ENCODE measurements at places on chromosomes 7 and 10. TPM values are rescaled to one million over a fixed set of nuclear protein-coding genes. Genes with fewer than 3 reads are reported as not detected.

The C10orf105 gene
- 0.49 TPM for total RNA-seq

The GDF10 gene
- total RNA-seq, result 1.7 TPM

The ANKRD1 gene
- total RNA-seq, result not detected

The CPA4 gene
- 8.8 TPM for total RNA-seq

The HOXA4 gene
- 0.98 TPM for total RNA-seq

The MSMB gene
- not detected for total RNA-seq

The CFAP69 gene
- total RNA-seq, result 2.7 TPM

GRCh38 chr7:140992422-140992821, 22.3 kb downstream of the MRPS33 start:
- DNase-seq, result no peak

- no peak for DNase-seq
Measured at GRCh38 chr7:11469028-11469745, 362.8 kb downstream of the THSD7A start.

DNA sequence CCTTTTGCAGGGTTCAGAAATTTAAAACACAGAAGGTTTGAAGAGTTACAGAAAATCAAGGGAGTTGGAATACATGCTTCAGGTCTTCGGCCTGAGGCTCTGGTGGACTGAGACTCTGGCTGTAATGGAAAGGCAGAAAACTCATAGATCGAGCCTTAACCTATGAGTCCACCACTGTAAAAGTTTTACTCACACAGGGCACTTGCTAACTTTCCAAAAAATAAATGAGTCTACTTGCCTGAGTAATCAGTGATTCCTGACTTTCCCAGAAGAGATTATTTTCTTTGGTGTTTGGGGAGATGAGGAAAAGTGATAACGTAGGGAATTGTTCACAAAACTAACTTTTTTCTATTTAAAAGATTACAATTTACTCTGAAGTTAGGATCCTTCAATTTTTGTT, 108.0 kb downstream of the MBL2 start:
- no peak for DNase-seq

DNA sequence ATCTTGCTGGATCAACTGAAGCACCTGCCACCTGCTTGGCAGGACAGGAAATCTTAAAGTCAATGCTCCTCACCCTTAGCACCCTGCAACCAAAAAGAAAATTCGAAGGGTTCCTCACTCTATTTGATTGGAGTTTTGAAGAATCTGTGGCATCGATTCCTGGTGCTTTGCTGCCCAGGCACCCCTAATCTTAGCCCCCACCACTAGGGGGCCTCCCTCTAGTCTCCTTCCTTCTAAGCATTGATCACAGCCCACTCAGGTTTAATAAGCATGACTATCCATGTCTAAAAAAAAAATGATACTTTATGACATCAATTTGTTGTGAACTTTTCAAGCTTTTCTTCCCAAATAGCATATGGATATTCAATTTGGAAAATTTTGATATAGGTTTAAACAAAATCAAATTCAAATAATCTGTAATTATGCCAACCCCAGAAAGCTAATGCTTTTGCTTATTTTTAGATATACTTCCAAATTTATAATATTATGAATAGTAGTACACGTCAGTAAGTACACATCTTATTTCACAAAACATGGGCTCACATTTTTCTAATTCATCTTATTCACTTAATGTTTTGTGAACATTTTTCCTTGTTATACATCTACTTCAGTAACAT, 45.3 kb downstream of the NRG3 start:
- DNase-seq, result no peak

- DNase-seq, result no peak
Measured at GRCh38 chr10:116311016-116311415, 13.2 kb upstream of the CCDC172 start.

DNA sequence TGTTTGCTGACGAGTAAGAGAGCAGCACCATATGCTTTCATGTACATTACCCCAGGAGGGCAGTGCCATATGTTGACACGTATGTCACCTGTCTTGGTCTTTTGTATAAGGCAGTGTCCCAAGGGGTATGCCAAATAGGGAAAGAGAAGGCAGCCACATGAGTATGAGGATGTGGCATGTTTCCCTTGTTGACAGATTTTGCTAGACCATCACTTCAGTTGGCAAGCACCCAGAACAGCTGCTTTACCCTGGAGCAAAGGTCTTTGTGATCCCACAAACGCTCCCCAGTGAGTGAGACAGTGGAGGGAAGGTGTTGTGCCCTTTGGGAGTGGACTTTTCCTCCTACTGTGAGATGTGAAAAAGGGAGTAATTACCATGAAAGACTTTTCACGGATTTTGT, 350.1 kb downstream of the ETV1 start:
- DNase-seq, result no peak

DNA sequence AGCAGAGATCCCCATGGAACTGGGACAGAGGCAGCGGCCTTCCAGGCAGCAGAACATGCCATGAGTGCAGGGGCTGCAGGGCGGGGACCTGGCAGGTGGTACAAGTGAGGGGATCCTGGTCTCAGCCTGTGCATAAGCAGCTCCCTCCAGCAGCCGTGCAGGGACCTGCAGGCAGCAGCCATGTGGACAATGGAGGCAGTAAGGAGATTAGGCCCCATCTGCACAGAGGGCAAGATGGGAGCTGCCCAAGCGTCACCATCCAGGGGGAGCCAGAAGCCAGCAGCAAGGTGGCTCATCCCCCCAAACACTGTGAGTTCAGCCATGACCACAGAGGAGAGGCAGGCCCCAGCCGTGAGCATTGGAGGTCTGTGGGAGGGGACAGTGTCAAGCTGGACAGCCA, 3.1 kb downstream of the DDC start:
- DNase-seq, result no peak

- DNase-seq, result peak; percentile 60
Measured at GRCh38 chr7:131011976-131012375, 278.0 kb upstream of the KLF14 start.

- no peak for DNase-seq
Measured at GRCh38 chr10:49010865-49011264, 71.2 kb upstream of the LRRC18 start.

DNA sequence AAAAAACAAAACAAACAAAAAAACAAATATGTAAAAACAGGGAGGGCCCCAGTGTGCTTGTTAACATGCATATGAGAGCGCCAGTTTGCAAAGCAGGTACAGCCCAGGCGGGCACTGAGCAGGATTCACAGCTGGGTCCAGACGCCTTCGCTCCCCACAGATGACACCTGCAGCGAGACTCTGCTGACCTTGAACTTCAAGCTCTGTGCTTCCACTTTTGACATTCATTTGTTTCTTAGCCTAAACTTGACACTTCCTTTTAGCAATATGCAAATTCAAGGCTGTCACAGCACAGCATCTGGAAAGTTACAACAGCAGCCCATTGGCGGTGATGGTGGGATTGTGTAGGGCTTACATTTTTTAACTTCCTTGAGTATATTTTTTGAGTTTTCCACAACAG, 88.8 kb upstream of the TNS3 start:
- DNase-seq, result no peak

DNA sequence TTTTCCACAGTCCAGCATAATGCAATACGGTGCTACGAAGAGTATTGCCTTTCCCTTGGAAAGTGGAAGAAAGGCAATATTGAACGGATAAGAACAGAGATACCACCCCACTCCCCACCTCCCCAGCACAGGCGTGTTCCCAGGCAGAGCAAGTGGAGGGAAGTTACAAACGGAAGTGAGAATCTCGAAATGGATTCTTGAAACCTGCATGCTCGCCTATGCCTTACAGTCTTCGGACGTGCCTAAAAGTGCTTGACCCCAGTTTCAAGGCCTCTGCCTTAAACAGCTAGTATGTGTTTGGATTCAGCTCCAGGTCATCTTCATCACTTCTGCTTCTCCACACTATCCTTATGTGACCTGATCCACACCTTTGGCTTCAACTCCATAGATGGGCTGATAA, 35.0 kb upstream of the USP6NL start:
- no peak for DNase-seq

- no peak for DNase-seq
Measured at GRCh38 chr10:90785782-90786181, 72.1 kb downstream of the HTR7 start.

GRCh38 chr10:129114588-129114987, 352.5 kb upstream of the MGMT start:
- no peak for DNase-seq

DNA sequence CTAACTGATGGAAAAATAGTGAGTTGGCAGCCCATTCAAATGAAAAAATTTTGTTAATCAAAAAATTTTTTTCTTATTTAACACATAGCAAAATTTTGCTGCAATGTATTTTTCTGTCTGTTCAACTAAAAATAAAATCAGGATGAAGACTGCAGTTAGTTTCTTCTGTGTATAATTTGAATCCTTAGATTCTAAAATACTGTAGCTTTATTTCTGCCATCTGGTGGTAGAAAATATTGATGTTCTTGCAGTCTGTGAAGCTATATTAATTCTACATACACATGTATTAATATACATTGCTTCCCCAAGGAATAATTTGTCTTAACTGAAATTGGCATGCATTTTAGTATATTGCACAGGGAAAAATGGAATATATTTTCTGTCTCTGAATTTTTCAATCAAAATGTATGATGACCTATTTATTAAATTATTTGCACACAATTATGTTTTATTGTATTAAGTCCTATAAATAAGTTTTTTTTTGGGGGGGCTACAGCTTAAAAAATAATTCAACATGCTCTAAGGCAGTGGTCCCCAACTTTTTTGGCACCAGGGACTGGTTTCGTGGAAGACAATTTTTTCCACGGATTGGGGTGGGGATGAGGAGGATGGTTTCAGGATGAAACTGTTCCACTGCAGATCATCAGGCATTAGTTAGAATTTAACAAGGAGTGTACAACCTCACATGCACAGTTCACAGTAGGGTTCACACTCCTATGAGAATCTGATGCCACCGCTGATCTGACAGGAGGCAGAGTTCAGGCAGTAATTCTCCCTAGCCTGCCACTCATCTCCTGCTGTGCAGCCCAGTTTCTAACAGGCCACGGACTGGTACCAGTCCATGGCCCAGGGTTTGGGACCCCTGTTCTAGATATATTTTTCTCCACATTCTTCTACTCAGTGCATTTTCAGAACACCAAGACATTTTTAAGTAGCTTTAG, 119.4 kb downstream of the GNAT3 start:
- DNase-seq, result no peak

- no peak for DNase-seq
Measured at GRCh38 chr10:1567742-1568495, 169.4 kb downstream of the ADARB2 start.

DNA sequence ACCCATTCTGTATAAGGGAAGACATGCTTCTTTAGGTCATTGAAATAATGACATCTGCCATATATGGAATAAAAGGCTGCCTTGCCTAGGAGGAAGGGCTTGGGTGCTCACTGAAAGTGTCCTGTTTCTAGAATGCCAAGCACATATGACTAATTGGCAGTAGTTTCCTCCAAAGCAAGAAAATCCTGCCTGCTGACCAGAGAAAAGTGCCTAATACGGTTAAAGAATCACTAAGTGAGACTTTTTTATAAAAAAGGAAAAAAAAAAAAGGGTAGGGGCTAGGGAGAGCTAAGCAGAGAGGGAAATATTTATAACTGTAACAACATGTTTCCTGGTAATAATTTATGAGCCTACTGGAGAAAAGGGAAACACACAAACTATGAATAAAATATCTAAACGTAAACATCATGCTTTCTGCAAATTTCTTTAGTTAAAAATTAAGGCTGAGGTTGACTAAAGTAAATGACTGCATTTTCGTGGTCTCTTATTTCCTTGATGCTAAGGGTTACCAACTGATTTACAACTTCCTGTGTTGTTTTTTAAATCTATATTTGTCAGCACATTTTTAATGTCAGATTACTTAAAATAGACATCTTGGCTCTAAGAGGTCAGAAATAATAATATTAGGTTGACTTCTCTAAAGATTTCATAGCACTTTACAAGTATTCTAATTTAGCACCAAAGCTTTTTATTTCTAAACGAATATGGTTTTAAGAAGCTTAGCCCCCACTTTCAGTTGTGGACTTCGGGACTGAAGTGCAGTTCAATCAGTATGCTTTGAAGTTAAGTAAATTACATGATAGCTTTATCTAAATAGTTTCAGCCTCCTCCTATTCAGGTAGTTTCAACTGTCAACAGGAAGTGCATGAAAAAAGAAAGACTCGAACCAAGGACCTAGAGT, 89.6 kb downstream of the CABCOCO1 start:
- no peak for DNase-seq

- no peak for DNase-seq
Measured at GRCh38 chr10:104925232-104925851, 284.3 kb downstream of the SORCS3 start.

DNA sequence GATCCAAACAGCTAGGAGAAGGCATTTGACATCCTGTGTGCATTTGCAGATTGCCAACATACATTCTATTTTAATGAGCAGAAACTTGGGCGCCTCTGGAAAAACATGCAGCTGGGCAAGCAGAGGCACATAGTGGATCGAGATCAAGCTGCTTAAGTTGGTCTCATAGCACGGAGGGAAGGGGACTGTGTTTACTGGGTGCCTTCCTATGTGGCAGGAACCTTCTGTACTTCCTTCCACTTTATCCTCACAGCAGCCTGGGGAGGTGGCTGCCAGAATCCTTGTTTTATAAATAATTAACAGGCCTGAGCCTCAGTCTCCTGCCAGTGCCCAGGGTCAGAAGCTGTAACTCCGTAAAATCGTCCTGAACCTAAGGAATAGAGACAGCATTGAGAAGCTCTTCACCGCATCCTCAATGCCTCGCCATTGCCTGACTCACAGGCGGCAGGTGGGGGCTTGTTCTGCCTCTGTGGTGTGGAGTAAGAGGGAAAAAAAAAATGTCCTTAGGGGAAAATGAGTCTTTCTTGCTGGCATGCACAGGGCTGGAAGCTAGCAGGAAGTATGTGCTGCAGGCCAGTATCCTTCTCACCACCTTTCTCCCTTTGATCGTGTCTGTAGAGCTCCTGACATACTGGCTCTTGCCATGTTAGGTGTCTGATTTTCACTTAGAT, 6.2 kb downstream of the VWA2 start:
- DNase-seq, result no peak

DNA sequence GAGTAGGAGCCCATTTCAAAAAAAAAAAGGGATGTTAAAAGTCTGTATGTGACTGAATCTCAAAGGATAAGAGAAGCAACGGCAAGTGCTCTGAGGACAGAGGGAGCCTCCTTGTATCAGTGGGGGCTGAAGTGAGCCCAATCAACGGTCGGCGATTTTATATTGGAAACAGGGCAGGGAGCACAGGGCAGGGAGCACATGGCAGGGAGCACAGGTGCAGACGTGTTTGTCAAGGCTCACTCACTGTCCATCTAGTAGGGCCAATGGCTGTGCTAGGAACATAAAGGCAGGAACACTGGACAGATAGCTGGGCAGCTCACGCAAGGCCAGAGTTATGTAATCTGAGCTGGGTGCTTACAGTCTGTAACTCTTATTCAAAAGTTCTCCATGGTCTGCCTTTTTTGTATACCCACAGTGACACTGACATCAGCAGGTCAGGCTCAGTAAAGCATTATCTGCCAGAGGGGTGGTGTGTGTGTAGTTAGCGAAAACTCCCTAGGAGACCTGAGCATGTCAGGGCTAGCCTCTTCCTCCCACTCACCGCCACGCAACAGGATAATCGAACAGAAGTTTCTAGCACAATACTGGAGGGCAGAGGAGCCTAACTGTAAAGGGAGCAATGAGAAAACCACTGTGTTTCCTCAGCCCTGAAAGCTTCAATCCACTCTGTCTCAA, 15.4 kb downstream of the AKR1B1 start:
- DNase-seq, result peak; percentile 49

DNA sequence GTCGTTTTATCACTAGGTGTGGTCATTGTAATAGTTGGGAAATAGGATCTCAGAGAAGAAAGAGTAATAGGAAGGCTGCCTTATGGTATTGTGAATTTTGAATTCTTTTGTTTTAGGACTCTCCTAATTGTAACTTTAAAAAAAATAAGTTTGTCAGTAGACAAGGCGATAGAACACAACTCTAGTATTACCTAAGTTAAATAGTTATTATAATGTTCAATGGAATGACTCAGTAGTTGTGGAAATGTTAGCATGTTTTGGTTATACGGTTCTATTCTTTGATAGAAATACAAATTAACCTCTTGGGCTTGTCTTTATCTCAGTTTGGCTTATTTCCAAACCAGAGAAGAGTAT, 1.4 kb downstream of the DNAH11 start:
- no peak for DNase-seq
